Effector memory CD8-positive, alpha-beta T cell (primary cell): ENCODE measurements at places on chromosomes 1 and 21.

GRCh38 chr1:28494737-28495136 lies 11.1 kb upstream of the RCC1 start:
- DNase-seq = no peak

DNA sequence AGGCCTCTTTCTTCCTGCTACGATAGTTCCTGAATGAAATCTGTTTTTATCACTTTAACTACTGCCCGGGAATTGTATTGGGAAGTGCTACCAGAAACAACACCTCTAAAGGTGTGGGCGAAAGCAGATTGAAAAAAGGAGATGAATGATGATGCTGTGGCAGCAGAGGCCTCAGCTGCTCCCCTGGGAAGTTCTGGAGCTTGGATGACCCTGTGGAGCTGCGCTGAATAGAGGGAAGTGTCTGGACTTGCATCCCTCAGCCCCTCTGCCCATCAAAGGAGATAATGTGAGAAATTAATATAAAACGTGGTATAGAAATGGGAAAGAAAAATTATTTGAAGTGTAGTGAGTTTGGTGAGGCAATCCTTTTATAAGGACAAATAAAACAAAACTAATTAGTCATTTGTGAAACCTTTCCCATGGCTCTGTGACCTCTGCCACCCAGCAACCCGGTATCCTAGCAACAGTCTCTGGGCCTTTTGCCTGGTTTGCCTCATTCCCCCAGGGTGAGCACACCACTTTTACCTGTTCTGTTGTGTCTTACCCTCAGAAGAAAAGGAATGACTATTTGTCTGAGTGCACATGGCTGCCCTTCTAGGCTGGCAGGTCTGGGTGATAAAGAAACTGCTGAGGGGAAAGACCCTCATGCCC lies 21.3 kb downstream of the OVAAL start:
- no peak for DNase-seq

DNA sequence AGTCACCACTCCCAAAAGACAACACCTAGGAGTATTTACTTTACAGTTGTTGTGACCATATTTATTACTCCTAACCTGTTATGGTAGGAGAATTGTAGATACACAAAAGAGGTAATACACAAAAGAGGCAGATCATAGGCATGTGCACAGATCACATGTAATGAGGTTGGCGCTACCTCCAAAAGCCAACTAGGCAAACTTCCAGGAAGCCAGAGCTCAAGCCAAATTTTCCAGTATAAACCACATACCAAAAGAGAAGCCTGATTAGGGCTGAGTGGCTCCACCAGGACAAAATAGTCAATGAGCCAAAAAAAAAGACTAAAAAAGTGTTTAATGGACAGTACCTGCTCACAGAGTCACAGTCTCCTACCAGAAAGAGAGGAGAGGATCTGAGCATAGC lies 195.0 kb upstream of the PBX1 start:
- DNase-seq = no peak

DNA sequence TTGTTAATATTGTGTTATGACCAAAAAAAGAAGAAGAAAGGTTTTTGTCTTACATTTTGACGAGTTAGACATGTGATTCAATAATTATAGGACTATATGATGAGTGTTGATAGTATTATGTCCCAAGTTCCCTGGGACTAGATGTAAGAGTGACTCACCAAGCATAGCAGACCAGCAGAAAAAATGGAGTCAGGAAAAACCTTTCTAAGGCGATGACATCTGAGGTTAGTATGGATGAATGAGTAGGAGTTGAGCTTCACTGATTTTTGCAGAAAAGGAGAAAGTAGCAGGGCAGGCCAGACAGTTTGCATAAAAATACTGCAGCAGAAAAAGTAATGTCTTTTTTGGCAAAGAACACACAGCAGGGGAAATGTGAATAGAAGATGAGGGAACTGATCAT lies 1041.3 kb upstream of the ADGRL4 start:
- no peak for DNase-seq
